Liver (tissue), 10 donors: ENCODE measurements at places on chromosomes 2 and 18. TPM values are rescaled to one million over a fixed set of nuclear protein-coding genes. Genes with fewer than 3 reads are reported as not detected.

- no peak overlapping the region for H3K4me3 ChIP-seq
- no peaks in the 10 kb centered on the region for H3K4me1 ChIP-seq
- no peak overlapping the region for H3K27ac ChIP-seq
Observed at GRCh38 chr2:132943829-132944228, 273.8 kb upstream of the LYPD1 start.

GRCh38 chr18:27395752-27396151, 210.6 kb upstream of the CHST9 start:
- no peak overlapping the region for H3K27ac ChIP-seq
- H3K4me1 ChIP-seq = no peaks in the 10 kb centered on the region
- H3K4me3 ChIP-seq = no peak overlapping the region
- no peaks in the 10 kb centered on the region for H3K27me3 ChIP-seq

DNA sequence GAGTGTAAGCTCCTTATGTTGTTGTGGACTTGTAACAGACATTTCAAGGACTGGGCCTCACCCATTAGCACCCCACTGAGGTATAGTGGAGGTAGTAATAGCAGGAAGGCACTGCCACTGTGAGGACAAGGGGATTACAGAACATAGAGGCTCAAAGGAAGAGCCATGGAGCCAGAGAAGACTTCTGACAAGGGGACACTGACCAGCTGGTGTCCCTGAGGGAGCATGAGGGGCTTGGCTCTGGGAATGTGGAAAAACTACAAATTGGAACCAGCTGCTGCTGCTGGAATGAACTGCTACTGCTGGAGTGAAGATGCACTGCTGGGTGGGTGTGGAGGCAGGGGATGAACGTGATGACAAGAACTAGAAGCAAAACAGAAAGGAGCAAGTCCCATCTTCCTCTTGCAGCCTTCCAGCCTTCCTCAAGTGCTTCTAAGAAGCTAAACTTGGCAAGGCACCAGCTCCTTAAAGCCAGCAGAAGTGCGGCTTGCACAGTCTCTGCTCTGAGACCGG, 167.3 kb upstream of the NOSTRIN start:
- no peaks in the 10 kb centered on the region for H3K36me3 ChIP-seq
- no peaks in the 10 kb centered on the region for H3K27me3 ChIP-seq
- H3K27ac ChIP-seq = no peak overlapping the region
- no peak for DNase-seq

DNA sequence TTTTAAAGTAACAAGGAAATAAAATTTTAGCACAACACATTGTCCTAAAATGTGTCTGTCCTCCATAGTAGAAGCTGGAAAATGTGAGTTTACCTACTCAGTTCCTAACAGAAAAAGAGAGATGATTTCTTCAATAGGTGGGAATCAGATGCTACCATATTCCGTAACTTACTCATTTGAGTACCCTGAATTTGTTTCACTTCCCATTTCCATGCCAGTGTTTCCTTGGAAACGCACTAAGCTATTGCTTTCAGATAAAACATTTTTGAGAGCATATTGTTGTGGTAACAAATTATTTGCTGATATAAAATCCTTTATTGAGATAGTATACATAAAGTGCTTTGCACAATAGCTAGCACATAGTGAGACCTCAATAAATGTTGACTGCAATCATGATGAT, 137.5 kb upstream of the BARD1 start:
- no peak for DNase-seq
- no peak overlapping the region for H3K27ac ChIP-seq
- no peak overlapping the region for H3K4me3 ChIP-seq
- H3K36me3 ChIP-seq = no peaks in the 10 kb centered on the region

The HRH4 gene
- 0.17 TPM for total RNA-seq

The RNF125 gene
- 3.8 TPM for total RNA-seq

DNA sequence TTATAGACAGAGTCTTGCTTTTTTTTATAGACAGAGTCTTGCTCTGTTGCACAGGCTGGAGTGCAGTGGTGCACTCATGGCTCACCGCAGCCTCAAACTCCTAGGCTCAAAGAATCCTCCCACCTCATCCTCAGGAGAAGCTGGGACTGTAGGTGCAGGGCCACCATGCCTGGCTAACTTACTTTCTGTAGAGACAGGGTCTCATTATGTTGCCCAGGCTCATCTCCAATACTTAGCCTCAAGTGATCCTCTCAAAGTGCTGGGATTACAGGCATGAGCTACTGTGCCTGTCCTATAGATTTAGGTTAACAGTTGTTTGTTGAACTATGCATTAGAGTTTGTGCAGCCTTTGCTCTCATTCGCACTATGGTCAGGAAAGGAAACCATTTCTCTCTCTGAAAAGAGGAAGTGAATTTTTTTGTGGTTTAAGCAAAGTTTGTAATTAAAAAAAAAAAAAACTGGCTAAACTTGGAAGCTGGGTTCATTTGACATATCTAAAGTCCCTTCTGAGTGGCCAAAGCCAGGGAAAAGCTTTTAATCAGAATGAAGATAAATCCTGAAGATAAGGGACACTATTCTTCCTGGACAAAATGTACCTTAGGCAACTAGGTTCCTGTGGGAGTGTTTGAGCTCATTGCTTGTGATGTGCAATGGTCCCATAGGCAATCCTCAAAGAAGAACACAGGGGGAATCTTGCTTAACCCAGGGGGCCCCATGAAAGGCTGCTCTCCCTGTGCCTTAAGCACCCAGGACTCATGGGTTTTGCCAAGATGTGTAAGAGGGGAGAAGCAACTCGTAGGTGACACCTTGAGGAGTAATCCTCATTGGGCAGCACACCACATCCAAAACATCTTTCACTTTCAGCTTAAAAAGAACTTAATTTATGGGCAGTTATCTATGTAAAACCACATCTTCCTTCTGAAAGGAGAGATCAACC, 201.7 kb downstream of the MREG start:
- no peaks in the 10 kb centered on the region for H3K4me1 ChIP-seq
- no peaks in the 10 kb centered on the region for H3K36me3 ChIP-seq
- H3K27ac ChIP-seq = no peak overlapping the region
- H3K27me3 ChIP-seq = no peaks in the 10 kb centered on the region
